ENCODE measurements at places on chromosomes 2 and 18.

- DNase-seq = no peak
Observed at GRCh38 chr2:8796878-8797550, 40.4 kb downstream of the KIDINS220 start.

DNA sequence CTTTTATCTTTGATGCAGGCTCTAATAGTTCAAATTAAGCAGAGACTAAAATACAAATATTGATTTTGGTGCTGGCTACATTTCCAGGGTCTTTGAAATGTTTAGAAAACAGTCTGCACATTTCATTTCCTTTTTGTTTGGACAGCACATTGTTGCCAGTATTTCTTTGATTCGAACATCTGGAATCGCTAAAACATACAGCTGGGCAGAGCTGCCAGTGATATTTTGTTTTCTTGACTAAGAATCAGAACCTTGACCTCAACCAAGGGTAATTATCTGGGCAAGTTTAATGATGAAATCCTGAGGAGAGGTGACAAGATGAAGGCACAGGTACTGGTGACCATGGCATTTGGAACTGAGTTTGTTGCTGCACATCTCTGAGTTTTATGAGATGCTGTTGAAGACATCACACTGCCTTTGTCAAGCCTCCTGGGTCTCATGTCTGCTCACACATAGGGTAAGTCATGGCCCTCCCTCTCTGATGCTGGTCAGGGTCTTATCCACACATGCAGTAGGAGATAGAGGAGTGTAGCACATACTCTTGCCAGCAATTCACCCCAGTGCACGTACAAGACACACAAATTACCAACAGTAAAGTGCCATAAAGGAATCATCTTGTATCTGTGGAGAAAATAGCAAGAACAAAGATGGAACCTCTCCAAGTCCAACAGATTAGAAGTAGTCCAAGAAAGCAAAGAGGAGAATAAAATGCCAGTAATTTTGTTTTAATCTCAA, 391.9 kb downstream of the RND3 start:
- no peak for DNase-seq

DNA sequence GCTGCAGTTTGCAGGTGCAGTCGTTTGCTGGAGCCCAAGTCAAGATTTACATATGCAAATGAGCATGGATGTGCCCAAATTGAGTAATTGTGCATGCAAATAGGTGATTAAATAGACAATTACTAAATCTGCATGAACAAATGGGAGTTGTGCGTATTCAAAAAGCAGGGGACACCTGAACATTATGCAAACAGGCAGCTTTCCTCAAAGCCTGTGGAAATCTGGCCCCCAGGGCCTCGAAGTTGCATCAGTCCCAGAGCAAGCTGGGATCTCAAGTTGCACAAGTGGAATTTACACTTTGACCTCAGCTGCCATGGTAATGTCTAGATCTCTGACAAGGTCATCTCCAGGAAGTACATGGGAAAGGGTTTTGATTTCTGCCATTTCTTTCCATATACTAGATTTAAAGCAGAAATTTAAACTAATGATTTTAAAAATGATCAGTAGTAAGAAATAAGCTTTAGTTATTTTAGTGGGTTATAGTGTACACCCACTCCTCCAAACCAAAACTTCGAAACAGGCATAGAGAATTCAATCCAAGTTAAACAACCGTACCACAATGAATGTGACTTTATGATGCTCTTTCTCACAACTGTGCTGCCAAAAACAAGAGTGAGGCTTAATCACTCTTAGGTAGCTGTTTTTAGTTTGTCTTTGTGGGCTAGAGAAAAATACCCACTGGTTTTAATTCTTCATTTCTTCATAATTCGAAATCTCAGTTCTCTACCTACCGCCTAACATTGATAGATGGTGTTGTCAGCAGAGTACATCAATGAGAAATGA, 110.7 kb downstream of the RND3 start:
- DNase-seq = no peak

- DNase-seq = no peak
Observed at GRCh38 chr2:224286923-224287322, 115.0 kb downstream of the FAM124B start.

DNA sequence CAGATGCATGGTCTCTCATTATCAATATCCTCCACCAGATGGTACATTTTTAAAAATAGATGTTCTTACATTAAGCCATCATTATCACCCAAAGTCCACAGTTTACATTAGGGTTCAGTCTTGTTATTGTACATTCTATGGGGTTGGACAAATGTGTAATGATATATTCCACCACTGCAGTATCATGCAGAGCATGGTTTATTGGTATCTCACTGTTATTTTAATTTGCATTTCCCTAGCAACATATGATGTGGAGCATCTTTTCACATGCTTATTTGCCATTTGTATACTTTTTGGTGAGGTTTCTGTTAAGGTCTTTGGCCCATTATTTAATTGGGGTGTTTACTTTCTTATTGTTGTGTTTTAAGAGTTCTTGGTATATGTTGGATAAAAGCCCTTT, 95.7 kb downstream of the PTH2R start:
- DNase-seq = no peak

DNA sequence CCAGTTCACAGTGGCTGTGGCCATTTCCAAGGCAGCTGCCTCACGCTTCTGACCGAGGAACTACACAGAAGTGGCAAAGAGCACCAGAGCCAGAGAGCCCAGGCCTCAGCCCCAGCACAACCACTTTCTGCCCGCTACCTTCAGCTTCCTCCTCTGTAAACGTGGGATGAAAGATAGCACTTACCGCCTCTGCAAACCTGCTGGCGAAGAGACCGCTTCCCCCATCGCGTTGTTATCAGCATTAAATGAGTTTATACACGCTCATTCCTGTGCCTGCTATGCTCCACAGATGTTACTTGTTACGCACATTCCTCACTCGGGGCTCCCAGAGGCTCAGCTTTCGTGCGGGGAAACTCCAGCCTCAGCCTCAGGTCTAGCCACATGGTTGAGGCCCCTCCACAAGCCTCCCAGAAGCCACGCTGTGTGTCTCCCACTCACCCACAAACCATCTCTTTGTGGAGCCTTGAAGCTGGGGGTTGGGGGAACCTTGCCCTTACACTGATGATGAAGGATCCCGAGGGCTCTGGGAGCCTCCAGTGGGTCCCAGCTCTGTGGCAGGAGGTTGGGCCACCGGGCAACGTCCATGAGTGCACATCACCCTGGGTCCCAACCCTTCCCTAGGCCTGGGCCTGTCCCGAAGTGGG, 63.3 kb upstream of the SMAD7 start:
- no peak for DNase-seq

GRCh38 chr2:10137053-10137843, 14.7 kb downstream of the RRM2 start:
- no peak for DNase-seq

- no peak for DNase-seq
Observed at GRCh38 chr18:54217624-54218023, 6.8 kb downstream of the MBD2 start.

GRCh38 chr2:72140621-72140960, 7.1 kb downstream of the CYP26B1 start:
- DNase-seq = no peak

DNA sequence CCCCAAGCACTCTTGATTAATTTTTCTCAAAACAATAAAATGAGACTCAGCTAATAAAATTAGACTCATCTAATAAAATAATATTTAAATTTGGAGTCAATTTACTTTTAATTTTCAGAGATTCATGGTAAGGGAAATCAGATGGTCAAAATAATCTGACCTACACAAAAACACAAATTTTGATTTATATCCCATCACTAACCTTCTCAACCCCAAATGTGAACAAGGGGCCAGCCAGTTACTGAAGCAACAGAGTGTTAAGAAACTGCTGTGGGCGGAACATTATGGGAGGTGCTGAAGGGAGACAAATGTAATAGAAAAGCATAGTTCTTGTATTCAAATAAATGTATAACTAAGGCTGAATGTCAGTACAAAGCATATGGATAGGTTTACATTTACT, 28.5 kb upstream of the PPP3R1 start:
- DNase-seq = no peak

DNA sequence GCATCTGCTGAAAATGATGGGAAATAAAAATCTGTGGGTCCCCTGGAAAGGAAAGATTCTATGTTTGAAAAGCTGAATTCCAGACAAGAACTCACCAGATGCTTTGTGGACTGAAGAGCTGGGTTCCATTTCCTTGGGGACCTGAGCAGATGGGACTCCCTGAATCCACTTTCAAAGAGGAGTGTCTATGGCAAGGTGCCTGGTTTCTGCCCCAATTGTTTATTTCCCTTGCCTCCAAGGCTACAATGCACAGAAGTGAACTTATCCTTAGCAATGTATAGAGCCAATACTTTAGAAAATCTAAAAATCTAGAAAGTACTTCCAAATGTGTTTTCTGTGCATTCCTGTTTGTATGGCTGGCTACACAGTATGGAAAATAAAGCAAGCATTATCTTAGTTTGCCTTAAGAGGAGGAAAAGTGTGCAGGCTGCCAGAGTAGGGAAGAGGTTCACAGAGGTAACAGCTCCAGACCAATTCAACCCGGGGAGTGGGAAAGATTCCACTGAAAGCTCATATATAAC, 420.5 kb downstream of the NRXN1 start:
- no peak for DNase-seq

DNA sequence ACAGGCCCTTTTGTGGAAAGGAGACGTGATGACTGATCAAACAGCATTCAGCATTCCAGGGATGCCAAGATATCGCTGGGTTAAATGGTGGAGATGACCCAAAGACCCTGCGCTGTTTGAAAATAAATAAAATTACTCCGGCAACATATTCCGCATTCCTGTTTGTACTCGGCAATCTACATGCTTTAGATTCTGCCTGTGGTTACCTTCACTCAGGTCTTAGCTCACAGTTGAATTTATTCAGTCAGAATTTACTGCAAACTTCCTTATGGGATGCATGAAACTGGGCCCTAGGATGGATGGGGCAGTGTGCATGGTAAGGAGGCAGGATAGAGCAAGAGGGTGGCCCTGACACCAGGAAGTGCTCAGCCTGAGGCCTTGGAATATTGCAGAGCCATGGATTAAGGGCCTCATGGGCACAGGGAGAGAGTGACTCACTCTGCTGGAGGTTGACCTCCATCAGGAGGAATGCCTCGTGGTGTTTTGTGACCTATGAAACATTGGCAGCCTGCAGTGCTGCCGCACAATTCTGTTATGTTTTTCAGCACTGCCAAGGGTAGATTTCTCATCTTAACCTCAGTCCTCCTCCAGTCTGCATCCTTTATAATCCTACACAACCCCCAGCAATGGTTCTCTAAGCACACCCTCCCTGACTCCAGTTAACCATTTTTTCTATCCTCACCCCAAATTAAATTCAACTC, 321.4 kb downstream of the IRS1 start:
- no peak for DNase-seq

- no peak for DNase-seq
Observed at GRCh38 chr2:215900203-215900611, 113.1 kb downstream of the MREG start.

DNA sequence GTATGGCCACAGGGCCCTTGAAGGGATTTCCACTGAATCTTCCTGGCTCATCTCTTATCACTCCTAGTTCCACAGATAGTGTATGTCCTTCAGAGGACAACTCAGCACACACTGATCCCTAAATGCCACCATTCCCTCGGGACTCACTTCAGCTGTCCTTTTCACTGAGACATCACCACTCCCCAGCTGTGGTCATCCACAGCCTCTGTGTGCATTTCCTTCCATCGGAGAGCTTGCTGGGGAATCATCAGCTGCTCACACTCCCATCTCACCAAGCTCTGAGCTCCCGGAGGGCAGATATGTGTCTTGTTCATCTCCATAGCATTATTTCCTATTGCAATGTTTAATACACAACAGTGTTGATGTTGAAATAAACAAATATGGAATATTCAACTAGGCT, 759.5 kb downstream of the RNF144A start:
- DNase-seq = no peak

DNA sequence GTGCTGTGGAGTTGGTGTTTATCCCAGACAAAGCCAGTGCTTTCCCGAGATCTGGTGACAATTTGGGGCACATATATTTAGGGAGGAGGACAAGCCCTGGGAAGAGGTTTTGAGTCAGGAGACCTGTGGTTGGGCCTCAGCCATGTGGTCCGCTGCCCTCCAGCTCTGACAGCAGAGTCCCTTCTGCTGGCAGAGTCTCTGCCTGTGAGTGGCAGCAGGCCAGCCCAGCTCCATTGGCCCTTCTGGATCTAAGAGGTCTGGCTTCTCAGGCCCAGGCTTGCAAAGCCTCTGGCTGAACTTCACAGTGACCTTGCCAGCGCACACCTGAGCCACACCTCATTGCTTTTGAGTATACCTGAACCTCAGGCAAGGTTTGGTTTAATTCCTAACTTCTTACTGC, 115.3 kb downstream of the BCL2L11 start:
- DNase-seq = no peak

- no peak for DNase-seq
Observed at GRCh38 chr2:108909275-108909823, 79.7 kb downstream of the EDAR start.

DNA sequence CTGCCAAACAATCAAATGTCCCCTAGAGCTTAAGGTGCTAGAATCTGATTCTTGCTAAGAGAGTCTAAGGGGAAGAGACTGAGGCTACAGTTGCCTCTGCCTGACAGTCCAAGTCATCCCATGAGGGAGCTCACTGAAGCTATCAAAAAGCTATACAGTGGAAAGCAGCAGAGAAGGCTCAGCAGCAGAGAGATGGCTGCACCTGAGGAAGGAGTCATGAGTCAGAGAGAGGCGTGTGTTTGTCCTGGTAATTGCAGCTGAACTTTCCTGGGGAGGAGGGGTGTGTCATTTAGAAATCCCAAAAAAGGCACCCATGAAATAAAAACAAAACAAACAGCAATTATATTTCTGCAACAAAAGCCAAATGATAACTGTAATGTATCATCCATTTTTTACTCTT, 305.2 kb upstream of the UBE2E3 start:
- no peak for DNase-seq

DNA sequence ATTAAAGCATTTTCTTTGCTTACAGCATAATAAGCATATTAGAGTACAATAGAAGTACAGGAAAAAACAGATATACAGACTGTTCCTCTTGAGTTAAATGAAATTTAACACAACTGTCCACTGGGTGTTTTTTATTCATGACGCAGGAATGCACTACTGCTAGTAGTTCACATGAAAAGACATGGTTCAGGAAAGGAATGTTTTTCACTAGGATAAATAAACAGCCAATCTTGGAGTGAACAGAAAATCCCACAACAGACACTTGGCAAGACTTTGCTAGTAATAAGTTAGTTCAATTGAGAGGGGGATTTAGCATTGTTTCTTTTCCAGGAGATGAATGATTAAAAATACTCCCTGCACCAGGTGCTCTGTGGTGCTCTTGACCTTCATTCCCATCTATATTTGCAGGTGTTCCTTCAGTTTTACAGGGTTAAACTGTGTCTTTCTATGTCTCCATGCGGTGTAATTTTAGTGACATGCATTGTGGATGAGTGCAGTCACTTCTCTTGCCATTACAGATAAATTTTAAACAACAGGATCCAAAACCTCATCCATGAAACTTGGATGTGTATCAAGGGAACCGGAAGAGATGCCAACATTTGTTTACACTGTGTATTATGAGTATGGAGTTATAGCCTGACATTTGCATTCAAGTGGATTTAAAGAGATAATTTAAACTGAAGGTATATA, 796.6 kb downstream of the DSC3 start:
- no peak for DNase-seq

DNA sequence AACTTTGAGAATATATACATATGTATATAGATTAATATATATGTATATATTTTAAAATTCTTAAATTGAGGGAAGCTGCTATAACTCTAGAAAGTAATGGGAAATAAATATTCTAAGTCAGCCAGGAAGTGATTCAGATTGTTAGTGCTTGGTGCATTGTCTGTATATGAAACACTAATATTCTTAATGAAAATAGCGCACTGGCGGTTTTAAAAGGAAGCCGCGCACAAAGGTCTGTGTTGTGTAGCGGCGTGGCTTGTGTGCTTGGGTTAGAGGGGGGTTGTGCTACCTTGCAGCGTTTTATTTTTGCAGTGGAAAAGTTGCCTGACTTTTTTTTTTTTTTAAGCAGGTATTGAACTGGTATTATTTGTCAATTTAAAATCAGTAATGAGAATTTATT, 11.3 kb downstream of the TSHZ1 start:
- no peak for DNase-seq
